ENCODE measurements at places on chromosomes 11 and 22. TPM values are rescaled to one million over a fixed set of nuclear protein-coding genes. Genes with fewer than 3 reads are reported as not detected.

- peak; percentile 23 for DNase-seq
These were observed 94.1 kb upstream of the AMOTL1 start for GRCh38 chr11:94673951-94674491.

DNA sequence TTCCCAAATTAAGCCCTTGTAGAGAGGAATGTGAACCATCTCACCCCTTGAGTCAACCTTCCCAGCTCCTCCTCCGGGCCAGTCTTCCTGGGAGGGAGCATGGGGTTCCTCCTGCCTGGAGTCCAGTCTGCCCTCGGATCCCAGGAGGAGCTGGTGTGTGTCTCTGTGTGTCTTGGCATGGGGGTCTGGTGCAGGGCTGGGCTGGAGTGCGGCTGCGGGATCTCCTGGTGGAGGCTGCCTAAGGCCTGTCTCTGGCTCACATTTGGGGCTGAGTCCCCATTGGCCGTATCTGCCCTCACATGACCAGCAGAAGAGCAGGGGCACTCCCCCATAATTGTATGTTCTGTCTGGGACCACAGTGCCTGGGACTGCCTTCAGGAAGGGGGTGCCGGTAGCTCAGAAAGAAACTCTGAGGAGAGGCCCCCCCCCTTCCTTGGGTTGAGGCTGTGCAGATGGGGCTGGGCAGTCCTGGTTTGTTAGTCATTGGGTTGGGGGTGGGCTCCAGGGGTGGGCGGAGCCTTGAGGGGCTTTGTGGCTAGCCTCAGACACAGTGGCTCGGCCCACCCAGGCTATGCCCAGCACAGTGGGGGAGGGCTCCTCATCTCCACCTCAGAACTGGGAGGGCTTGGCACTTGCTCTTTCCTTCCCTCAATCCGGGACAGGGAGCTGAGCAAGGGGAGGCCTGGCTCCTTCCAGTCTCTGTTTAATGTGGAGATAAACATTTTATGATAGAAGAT, 2.9 kb downstream of the C1QTNF5 start:
- DNase-seq, result no peak

Gene SELENOH
- 147 TPM for total RNA-seq

Gene MOB2
- total RNA-seq, result 27.9 TPM

DNA sequence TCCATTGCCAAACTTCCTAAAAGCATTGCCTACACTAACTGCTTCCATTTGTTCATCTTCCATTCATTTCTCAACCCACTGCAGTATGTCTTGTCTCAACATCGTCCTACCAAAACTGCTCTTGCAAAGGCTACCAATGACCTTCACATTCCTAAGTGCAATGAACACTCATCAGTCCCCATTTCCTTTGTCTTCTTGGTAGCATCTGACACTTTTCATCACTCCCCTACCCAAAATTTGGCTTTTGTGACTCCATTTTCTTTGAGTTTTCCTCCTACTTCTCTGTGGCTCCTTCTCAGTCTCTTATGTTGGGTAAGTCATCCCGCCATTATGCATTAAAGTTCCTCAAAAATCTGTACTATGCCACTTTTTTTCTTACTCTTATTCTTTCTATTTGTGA, 135.4 kb downstream of the CCDC81 start:
- DNase-seq, result no peak

DNA sequence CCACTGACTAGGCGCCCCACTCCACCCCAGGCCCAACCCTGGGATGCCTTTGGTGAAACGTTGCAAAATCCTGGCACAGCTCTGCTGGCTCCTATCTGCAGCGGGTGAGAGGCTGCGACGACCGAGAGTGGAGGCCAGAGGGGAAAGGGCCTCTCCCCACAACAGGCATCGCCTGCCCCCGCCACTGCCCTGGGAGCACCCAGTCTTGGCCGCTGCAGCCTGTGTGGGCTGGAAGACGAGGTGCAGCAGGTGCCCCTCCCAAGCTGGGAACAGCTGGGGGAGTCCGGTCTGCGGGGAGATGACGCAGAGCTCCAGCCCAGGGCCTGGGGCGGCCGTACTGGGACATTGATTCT, 4.2 kb upstream of the PIM3 start:
- no peak for DNase-seq

Gene TBX10
- not detected for total RNA-seq

Gene ALX4
- total RNA-seq, result not detected

DNA sequence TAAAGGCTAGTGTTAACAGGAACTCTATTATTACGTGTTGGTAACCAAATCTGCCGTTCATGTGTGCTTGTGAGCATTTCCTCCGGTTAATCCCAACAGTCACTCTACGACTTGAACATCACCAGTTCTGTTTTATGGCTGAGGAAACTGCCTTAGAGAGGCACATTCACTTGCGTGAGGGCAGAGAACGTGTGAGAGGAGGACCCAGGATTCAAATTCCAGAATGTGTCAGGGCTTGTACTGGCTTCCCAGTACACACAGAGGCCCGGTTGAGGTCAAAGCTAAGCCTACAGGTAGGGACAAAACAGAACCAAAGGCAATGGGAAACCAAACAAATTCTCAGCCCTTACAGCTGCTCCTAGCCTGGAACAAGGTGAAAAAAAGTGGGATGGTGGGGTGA, 66.9 kb upstream of the TENM4 start:
- no peak for DNase-seq

DNA sequence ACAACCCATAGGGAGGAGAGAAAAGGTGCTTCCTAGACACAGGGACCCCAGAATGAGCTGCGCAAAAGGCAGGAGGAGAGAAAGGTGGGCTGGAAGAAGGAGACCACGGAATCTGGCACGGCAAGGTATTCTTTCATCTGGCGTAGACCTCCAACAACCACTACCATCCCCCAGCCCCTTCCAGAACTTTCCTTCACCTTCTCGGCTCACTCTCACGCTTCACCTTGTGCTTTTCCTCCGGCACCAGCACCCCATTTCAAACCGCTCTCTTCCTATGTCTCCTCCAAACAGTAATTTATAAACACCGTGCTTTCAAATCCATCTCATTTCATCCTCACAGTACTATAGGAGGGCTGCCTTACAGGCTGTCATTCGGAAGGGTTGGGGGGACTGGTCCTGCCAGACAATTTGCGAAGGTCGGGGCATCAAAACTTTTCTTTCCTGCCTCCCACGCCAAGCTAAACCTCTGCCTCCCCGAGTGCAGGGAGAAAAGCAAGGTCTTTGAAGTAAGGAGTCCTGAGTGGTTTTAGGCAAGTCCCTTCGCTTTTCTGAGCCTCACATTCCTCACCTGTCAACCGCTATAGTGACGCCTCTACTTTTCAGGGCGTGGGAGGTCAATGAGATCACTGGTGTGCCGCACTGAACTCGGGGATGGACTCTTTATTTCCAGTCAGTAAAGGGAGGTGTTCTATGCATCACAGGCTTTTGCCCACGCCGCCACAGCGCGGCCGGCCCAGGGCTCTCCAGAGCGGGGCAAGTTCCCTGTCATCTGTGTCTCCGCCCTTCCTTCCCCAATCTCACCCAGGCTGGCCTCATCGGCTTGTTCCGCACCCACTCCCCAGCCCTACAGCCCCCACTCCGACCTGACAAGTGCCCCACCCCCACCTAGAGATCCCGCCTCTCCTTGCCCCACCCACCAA, 800 bp downstream of the KCTD21 start:
- DNase-seq, result peak; percentile 87

Gene PRR14L
- 13.7 TPM for total RNA-seq

Gene SLC22A8
- total RNA-seq, result not detected

GRCh38 chr11:95521133-95521542, 268.4 kb downstream of the FAM76B start:
- no peak for DNase-seq

DNA sequence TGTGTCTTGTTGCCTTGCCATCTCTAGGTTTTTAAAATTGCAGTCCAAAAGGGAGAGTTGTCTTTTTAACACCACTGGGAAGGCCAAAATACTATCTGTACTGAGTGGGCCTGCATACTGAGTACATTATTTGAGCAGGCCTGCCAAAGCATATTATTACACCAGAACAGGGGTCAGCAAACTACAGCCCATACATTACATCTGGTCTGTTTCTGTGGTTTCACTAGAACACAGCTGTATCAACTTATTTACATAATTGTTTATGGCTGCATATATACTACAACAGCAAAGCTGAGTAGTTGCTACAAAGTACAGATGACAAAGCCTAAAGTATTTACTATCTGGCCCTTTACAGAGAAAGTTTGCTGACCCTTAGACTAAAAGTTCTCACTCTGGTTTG, 74.0 kb downstream of the USP35 start:
- no peak for DNase-seq

- no peak for DNase-seq
These were observed 35.0 kb upstream of the ALX4 start for GRCh38 chr11:44344921-44345320.

- no peak for DNase-seq
These were observed 29.0 kb upstream of the API5 start for GRCh38 chr11:43282607-43283440.

DNA sequence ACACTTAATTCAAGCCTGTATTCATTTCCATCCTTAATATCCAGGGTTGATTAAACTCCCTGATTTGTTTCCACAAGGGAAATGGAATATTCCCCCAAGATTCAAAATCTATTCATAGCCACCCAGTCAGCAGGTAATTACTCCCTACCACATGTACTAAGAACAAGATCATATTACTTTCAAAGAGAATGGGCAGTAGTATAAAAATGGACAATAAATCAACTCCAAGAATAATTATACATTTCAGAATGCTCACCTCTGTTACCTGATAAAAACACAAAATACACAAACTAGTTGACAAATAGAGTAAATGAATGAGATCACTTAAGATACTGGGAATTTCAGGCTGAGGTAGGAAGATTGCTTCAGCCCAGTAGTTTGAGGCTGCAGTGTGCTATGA, 8.5 kb upstream of the FEZ1 start:
- no peak for DNase-seq

GRCh38 chr11:12137938-12138731, 27.7 kb downstream of the MICAL2 start:
- DNase-seq, result no peak

GRCh38 chr22:24070553-24070952, 59.4 kb downstream of the CABIN1 start:
- no peak for DNase-seq

GRCh38 chr22:42901790-42902508, 44.9 kb upstream of the ARFGAP3 start:
- no peak for DNase-seq

Gene SDF2L1
- total RNA-seq, result 25.9 TPM

GRCh38 chr11:109553284-109553683, 131.3 kb downstream of the C11orf87 start:
- DNase-seq, result no peak

Gene PNPLA5
- not detected for total RNA-seq

GRCh38 chr11:15275141-15275540, 160.4 kb downstream of the INSC start:
- DNase-seq, result no peak

Gene PAMR1
- total RNA-seq, result 15.3 TPM

- DNase-seq, result no peak
These were observed 817.2 kb downstream of the FAM181B start for GRCh38 chr11:81916451-81916850.

Gene SLC25A45
- total RNA-seq, result 2.6 TPM

- no peak for DNase-seq
These were observed 193.1 kb downstream of the DSCAML1 start for GRCh38 chr11:117603932-117604331.

DNA sequence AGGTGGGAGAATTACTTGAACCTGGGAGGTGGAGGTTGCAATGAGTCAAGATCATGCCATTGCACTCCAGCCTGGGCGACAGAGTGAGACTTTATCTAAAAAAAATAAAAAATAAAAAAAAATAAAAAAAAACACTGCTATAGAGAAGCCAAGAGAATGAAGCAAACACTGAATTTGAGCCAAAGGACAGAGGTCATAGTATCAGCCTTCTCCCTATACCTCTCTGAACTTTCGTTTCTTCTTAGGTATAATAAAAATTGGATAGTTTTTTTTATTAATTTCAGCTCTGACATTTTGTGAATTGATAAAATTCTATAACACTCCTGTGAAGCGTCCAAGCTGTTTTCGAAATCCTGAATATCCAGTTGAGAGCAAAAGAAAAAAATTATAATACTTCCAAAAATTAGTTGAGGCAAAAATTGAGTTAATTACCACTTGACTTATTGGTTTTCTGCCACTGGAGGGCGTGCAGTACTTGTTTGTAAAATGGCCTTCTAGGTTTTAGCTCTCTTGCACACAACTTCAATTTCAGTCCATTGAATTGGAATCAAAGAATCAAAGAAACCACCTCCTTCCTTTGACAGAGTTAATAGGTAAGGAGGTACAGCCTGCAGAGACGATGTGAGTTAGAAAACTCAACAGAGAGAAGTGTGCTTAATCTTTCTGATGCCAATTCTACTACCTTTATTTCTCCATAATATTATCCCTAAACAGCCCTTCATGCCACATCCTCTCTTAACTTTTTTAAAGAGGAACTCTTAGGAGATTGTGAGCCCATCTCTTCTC, 143.2 kb downstream of the BBOX1 start:
- DNase-seq, result no peak

Gene TRIM22
- total RNA-seq, result 7.6 TPM

DNA sequence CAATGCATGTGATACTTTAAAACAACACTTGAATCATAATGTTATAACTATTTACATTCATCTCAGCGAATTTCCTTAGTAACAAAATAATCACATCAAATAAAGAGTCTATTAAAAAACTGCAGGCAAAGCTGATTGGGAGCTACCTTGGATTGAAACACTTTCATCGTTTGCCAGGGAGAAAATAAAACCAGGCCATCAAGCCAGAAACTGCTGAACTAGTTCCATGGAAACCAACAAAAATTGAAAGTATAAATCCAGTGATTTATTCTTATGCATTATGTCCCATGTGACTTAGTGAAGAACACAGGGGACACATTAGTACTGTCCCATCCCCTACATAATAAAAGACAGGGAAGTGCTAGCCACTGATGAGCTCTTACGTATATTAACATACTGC, 21.7 kb downstream of the SLC35F2 start:
- DNase-seq, result no peak

DNA sequence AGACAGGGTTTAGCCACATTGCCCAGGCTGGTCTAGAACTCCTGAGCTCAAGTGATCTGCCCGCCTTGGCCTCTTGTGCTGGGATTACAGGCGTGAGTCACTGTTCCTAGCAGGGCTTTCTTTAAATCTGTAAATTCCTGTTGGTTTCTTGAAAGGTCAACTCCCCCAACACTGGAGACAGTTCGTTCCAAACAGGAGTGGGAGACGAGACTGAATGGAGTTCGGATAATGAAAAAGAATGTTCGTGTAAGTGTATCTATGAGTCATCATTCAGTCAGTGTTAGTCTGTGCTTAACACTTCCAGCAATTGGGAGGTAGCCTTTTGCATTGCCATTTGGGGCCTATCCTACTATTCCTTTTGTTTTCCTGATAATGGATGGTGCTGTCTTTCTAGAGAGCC, 10.0 kb upstream of the BACE1-AS start:
- no peak for DNase-seq

DNA sequence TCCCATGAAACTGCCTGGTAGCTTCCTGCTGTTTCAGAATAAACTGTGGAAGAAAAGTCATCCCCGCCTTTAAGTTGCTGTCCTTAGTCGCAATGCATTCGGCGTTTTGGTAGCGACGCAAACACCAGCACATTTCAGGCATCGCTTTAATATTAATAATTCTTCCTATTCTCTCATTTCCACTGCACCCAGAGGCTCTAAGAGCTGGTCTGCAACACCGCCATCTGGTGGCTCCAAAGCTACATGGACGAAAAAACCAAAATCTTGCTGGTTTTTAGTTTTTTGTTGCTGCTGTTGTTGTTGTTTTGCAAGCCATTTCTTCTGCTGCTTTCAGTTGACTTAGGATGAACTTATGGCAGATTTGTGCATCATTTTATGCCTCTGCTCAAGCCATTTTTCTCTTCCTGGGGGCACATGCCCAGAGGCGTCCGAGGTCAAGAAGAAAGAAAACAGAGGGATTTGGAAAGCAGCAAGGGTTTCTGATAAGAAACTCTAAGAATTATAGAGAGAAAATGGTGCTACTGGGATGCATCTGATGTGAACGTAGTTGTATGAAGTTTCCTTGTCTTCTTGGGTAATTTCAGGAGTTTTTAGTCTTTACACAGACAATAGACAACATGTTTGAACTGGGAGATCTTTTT, 345.4 kb upstream of the KIRREL3 start:
- no peak for DNase-seq
